ENCODE measurements at places on chromosomes 7 and 10.

DNA sequence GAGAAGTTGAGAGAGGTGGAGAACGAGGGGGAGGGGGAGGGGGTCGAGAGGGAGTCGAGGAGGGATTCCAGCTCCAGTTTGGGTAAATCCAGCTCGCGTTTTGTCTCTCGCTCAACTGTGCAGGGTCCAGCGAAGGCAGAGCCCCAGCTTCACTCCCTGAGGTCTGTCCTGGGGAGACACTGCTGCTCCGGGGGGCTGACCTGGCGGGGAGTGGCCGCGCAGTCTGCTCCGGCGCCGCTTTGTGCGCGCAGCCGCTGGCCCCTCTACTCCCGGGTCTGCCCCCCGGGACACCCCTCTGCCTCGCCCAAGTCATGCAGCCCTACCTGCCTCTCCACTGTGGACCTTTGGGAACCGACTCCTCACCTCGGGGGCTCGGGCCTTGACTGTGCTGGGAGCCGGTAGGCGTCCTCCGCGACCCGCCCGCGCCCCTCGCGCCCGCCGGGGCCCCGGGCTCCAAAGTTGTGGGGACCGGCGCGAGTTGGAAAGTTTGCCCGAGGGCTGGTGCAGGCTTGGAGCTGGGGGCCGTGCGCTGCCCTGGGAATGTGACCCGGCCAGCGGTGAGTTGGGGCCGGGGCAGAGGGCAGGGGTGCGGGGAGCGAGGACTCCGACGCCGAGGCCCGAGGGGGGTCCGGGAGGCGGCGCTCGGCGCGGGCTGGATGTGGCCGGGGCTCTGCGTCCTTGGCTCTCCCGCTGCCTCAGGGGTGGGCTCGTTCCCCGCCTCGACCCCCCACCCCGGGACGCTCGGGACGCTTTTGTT lies at the start of gene TET1:
TSS of gene TET1 (plus strand) at position 152 of the 757 bp plus-strand sequence. CDS start 12,002 bp downstream, outside the sequence.
- DNase-seq: peak; percentile 69

- DNase-seq: peak; percentile 64
These were observed 290.6 kb upstream of the PHYHIPL start for GRCh38 chr10:58885686-58886345.

DNA sequence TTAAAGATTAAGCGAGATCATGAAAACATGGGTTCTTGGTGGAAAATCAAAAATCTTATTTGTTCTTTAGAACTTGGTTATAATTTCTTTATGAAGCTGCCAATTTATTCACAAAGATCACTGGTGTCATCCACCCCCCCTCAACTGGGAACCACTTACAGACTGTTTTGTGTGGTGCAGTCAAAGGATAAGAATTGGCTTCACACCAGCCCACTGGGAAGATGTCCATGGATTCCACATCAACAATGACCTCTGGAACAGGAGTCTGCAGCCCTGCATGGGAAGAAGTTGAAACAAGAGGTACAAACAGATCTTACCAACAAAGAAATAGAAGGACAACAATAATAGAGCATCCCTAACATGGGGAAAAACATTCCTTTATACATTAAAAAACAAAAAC lies 205.2 kb downstream of the SFMBT2 start:
- DNase-seq: no peak

- peak; percentile 20 for DNase-seq
These were observed 41.3 kb downstream of the LRMDA start for GRCh38 chr10:75472685-75473084.

GRCh38 chr10:12243864-12244620 lies 48.1 kb downstream of the CDC123 start:
- DNase-seq: no peak

DNA sequence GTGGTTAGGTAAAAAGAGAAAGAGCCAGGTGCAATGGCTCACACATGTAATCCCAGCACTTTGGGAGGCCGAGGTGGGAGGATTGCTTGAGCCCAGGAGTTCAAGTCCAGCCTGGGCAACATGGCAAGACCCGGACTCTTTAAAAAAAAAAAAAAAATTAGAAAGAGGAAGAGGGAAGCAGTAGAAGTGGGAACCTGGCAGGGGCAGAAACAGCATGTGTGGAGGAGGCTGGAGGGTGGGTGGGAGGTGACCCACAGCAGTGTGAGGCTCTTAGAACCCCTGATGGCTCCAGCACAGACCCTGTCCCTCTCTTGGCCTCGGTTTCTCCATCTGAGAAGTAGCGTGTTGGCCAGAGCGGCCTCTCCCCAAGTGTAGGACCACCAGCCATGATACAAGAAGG lies 4.9 kb upstream of the CCL24 start:
- no peak for DNase-seq

DNA sequence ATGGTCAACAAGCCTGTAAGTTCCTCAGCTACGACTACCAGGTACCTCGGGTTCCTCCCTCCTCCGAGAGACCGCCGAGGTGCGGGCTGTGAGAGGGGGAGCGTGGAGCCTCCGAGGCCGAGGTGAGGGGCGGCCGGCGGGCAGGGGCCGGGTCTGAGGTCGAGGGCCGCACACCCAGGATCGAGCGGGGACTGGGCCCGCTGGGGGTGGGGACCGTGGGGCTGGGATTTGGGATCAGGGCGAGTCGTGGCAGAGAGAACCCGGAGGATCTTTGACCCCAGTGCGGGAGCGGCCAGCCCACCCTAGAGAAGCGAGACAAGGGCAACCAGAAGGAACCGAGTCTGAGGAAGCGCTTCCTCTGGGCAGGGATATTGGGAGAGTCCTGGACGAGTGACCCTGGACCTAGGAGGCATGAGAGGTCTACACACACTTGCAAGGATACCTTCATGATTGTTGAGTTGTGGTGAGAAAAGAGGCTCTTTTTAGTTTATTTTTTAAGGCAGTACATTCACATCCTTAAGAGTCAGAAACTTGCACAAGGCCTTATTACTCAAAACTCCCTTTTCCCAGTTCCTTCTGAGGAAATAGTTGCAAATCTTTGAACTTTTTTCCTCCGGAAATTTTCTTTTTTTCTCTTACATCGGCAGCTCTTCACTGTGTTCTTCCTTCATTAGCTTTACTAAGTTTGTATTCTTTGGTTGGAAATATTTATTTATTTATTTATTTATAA lies 395 bp downstream of the ZNF487 start:
- DNase-seq: no peak

GRCh38 chr7:91228927-91229558 lies 35.2 kb upstream of the FZD1 start:
- DNase-seq: peak; percentile 28

- DNase-seq: no peak
These were observed 59.7 kb downstream of the NRBF2 start for GRCh38 chr10:63192826-63193225.

DNA sequence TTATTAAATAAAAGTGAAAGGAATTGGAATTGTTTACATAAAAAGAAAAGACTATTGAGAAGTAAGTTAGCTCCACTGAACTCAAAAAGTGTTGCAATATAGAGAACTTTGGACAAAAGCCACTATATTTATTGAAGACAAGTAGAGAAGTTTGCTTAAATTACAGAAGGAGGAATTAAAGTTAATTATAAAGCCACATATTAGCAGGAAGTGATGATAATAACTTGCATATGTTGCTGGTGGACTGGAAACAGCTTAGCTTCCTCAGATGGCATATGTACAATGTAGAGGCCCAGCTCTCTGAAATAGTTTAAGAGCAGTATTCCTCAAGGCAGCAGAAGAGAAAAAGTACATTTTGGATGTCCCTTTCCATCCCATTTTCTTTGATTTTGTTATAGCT lies 400.7 kb downstream of the GATA3 start:
- DNase-seq: no peak

DNA sequence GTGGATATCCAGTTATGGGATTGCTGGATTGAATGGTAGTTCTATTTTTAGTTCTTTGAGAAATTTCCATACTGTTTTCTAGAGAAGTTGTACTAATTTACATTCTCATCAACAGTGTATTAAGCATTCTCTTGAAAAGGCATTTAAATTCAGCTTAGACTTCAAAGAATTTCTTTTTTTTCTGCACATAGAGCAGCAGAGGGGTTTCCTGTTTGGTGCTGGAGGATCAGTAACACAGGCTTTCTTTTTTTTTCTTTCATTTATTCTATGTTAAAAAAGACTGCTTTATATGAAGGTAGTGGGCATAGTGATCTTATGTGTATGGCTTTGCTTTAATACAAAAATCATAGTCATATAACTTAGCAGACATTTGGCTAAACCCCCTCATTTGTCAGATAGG lies 47.6 kb upstream of the TARP start:
- no peak for DNase-seq

DNA sequence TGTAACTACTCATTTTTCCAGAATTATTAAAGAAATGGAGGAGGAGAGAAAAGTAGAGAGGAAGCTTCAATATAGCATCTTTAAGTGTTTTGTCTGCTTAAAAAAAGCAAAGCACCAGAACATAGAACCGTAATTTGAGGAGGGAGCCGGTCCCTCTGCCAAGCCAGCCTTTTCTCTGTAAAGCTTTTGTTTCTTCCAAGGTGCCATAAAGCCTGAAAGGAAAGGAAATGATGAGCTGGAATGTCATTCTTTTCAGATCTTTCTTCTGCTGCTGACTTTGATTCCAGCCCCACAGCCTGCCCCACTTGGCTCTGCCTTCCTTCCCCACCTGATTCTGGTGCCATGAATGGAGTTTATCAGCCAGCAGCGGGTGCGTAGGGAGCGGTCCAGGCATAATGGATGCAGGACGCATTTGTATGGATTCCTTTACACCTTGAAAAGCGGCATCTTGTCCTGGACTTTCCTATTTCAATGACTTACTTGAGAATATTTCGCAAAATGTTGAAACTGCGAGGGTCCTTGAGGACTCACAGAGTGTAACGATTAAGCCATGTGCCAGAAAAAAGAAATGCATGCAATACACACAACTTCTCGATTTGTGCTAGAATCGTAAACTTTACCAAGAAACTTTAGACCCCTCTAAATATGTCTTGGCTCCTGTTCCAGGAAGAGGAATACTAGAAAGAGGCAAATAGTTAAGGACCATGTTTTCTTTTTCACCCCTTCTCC lies 569.5 kb upstream of the MGMT start:
- DNase-seq: no peak

DNA sequence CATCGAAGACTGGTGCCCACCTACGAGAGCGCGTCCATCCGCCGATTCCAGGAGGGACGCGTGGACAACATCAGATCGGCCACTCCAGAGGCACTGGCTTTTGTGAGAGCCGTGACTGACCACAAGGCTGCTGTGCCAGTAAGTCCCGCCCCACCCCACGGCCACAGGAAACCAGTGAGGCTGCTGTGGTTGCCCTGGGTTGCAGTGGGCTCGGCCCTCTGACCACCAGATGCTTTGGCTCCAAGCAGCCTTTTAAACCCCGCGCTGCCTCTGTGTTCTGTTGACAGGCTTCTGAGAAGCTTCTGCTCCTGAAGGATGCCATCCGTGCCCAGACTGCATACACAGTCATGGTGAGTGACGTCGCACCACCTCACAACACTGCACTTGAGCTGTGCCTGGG lies 24.4 kb upstream of the C10orf53 start:
- DNase-seq: no peak

- no peak for DNase-seq
These were observed 19.1 kb downstream of the SEMA3A start for GRCh38 chr7:84175461-84175860.

DNA sequence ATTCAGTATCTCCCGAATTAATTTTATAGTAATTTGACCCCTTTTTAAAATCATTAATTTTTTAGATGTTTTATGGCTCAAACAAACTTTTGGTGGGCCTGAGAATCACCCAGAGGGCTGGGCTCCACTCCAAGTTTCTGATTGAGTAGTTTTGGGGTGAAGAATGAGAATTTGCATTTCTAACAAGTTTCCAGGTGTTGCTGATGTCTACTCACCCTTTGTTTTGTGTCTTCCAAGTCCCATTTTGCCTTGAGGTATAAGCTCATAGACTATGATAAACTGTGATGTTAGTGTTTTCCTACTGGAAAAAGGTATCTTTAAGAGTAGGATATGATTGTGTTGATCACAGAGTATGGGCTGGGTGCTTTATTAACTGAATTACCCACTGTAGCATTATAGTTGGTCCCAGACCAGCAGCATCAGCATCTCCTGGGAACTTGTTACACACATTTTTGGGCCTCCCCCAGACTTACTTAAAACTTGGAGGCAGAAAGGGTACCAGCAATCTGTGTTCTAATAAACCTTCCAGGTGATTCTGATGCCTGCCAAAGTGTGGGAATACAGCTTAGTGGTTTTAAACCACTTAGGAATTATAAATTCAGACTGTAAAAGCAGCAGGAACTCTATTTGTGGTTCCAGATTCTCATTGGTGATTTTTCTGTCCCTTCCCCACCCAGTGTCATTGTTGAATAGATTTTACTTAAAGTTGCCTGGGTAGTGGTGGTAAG lies 19.1 kb downstream of the ZNRF2 start:
- no peak for DNase-seq

GRCh38 chr7:94300176-94300835 lies 94.4 kb upstream of the COL1A2 start:
- DNase-seq: no peak

DNA sequence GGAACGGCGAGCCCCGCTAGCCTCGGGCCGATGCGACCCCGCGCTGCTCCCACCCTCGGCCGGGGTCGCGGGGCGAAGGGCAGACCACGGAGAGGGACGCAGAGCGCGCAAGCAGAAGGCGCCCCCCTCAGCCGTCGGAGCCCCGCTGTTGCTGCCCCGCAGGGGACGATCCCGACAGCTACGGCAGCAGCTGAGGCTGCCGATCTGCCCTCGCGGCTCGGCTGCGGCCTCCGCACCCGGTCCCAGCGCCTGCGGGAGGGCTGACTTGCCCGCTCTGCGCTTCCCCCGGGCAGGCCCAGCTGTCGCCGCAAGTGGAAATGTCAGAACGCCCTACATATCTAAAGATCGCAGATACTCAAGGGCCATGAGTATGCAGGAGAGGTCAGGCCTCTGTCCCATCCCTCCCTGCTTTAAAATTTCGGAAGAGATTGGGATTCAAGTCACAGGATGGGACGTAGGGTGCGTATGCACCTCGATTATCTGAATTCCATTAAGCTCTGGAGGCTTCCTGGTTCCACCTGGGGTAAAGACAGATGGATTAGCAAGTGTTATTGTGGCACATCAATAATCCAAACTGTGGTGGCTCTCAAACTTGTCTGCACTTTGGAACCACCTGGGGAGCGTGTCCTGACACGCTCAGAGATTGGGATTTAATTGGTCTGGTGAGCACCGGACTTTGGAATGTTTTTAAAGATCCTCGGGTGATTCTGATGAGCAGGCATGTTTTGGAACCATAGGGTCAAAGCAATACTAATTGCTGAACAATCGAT lies at the start of gene CRPPA:
TSS of gene CRPPA (minus strand) at position 206 of the 770 bp plus-strand sequence. CDS start 216 bp downstream, outside the sequence.
- DNase-seq: peak; percentile 45

Data from fibroblast of upper back skin (primary cell).